Activated CD4-positive, alpha-beta T cell treated with anti-CD3 and anti-CD28 coated beads, Interleukin-2, amount 10 ng/mL, durations not matched to agents 24 days and 14 days (primary cell): ENCODE measurements at places on chromosomes 3 and 15. TPM values are rescaled to one million over a fixed set of nuclear protein-coding genes. Genes with fewer than 3 reads are reported as not detected.
A peak's percentile ranks its signal among the peaks of the same experiment; 100 is the strongest.

The GOLGA8S gene
- total RNA-seq: 0.07 TPM in 2 replicates

The ATP13A5 gene
- total RNA-seq: not detected in 2 replicates

The ERC2 gene
- total RNA-seq: 0.19 TPM in 1 of 2 replicates, not detected in the other

The IQSEC1 gene
- total RNA-seq: 22.5 TPM in 2 replicates

The ULK4 gene
- 6.3 and 10.2 TPM in 2 replicates for total RNA-seq

The SLC22A13 gene
- 0.47 and 0.54 TPM in 2 replicates for total RNA-seq

The GUCA1C gene
- total RNA-seq: not detected in 2 replicates

The MUC4 gene
- total RNA-seq: 0.68 and 0.90 TPM in 2 replicates

The GP5 gene
- total RNA-seq: 0.12 and 0.26 TPM in 2 replicates

The TMEM40 gene
- total RNA-seq: not detected in 2 replicates

DNA sequence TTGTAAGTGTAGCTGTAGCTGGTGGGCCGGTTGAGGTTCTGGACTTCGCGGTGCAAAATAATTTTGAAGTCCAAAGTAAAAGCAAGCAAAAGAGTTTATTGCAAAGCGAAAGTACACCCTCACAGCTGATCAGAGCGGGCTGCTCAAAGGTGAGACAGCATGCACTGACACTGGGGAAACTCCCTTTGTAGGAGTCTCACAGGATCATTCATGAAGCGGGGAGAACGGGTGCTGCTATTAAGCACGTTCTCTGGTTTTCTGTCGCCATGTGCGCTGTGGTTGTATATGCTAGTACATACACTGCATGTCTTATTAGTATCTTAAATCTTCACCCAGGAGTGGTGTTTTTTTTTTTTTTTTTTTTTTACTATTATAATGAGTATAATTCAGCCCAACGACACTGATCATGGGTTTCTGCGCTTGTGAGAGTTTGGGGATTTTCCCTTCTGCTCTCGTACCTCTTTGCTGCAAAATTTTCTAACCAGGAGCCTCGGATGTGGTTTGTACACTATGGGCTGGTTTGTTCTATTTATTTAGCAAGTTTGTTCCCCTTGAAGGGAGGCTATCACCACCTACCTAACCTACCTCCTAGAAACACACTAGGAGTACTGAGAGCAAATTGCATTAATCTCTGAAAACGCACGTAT, 1.4 kb upstream of the AP4E1 start:
- peak; percentile 93 for DNase-seq
- H3K27me3 ChIP-seq: no peaks in the 10 kb centered on the region
- H3K36me3 ChIP-seq: peaks cover 12% of the 10 kb centered on the region
- H3K4me3 ChIP-seq: peak overlapping the region; percentile 87
- H3K27ac ChIP-seq: peak overlapping the region; percentile 97
- H3K4me1 ChIP-seq: peaks cover 19% of the 10 kb centered on the region

DNA sequence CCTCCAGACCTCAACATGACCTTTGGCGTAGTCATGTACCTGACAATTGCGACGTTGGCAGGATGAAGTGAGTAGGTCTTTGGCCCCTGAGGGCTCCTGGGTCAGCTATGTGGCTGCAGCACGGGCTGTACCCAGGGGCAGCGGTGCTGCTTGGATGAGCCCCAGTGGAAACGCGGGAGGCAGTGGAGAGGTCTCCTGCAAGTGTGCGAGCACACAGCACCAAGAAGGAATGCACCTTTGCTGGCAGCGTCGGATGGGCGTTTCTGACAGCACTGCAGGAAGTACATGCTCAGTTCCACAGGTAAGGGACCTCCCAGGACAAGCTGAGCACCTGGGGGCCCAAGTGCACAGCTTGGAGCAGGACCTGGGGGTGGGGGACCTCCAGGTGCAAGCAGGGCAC, 67.4 kb upstream of the UNC13C start:
- no peak overlapping the region for H3K27ac ChIP-seq
- no peak overlapping the region for H3K4me3 ChIP-seq
- no peak for DNase-seq
- H3K4me1 ChIP-seq: no peaks in the 10 kb centered on the region

DNA sequence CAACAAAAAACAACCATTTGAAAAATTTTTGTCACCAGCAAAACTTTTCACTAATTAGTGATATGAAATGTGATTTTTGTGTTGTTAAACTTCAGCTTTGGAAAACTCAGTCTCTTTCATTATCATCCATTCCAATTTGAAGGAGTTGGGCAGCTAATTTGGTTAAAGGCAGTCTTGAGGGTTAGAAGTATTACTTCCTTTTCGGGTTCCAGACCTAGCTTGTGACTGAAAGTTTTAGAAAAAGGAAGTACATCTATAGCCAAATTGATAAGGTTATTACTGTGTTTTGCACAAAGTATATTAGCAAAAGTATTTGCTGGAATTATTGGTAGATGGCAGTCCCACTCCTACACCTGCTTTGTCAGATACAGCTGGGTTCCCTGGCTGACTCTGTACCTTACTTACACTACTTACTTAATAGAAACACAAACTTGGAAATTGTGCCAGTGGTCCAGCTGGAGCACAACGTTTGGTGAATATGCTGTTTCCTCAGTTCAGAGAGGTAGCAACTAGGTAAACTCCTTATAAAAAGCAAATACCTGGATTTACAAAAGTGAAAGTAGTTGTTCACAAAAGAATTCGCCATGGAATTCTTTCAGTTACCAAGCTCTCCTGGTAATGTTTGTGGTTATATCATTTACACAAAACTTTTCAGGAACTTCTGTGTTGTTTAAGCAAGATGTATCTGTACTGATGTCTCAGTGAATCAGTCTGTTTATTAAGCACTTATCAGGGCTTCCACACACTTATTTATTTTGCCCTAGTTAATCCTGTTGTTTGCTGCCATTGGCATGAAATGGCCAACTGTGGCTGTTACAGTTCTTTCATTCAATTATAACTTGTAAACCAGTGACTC, 31.6 kb downstream of the TIPARP start:
- peaks cover 38% of the 10 kb centered on the region for H3K4me1 ChIP-seq
- no peaks in the 10 kb centered on the region for H3K27me3 ChIP-seq
- H3K4me3 ChIP-seq: no peak overlapping the region
- no peak overlapping the region for H3K27ac ChIP-seq
- H3K36me3 ChIP-seq: peaks cover 68% of the 10 kb centered on the region

- H3K36me3 ChIP-seq: peaks cover 2% of the 10 kb centered on the region
- no peak overlapping the region for H3K4me3 ChIP-seq
- peaks cover 24% of the 10 kb centered on the region for H3K4me1 ChIP-seq
- peak overlapping the region; percentile 23 for H3K27ac ChIP-seq
These were observed 314.1 kb upstream of the TGFBR2 start for GRCh38 chr3:30292192-30292893.

DNA sequence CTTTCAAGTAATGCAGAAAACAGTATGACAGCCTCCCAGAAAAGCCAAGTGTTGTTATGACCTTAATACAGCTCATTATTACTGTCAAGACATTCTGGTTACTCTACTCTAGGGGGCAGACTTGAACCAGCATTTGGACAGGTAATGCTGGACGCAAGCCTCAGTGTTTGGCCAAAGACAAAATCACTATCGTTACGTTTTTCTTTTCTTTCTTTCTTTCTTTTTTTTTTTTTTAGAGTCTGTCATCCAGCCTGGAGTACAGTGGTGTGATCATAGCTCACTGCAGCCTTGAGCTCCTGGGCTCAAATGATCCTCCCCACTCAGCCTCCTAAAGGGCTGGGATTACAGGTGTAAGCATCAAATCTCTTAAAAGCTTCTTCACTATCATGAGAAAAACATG, 29.4 kb upstream of the TMEM45A start:
- H3K4me1 ChIP-seq: peaks cover 5% of the 10 kb centered on the region
- no peaks in the 10 kb centered on the region for H3K36me3 ChIP-seq
- H3K27ac ChIP-seq: no peak overlapping the region
- peak; percentile 70 for DNase-seq

DNA sequence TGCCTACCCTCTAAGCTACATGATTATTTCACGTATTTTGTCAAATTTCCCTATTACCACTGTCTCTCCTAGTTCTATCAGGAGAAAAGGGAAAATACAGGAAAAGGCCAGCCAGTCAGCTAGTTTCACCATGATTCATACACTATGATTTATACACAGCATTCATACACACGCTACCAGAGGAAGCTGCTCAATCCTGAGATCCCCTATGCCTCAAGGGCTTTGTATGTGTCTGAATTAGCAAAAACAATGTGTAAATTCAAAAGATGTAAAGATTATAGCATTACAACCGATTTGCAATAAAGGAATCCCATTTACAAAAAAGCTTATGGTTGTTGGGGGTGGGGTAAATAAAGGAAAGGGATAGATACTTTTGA, 3.1 kb upstream of the ACKR4 start:
- no peaks in the 10 kb centered on the region for H3K27me3 ChIP-seq
- no peak for DNase-seq
- peaks cover 8% of the 10 kb centered on the region for H3K4me1 ChIP-seq
- no peak overlapping the region for H3K27ac ChIP-seq
- H3K36me3 ChIP-seq: peaks cover 31% of the 10 kb centered on the region
- no peak overlapping the region for H3K4me3 ChIP-seq

GRCh38 chr3:6551165-6551564, 309.8 kb upstream of the GRM7 start:
- H3K27me3 ChIP-seq: no peaks in the 10 kb centered on the region
- H3K4me1 ChIP-seq: no peaks in the 10 kb centered on the region
- no peak for DNase-seq
- H3K4me3 ChIP-seq: no peak overlapping the region
- no peak overlapping the region for H3K27ac ChIP-seq

GRCh38 chr15:33742800-33743199, 225.5 kb upstream of the CHRM5 start:
- H3K27ac ChIP-seq: no peak overlapping the region
- no peaks in the 10 kb centered on the region for H3K4me1 ChIP-seq
- H3K36me3 ChIP-seq: no peaks in the 10 kb centered on the region
- no peak for DNase-seq
- H3K27me3 ChIP-seq: no peaks in the 10 kb centered on the region

GRCh38 chr3:136893848-136894443, 31.9 kb downstream of the NCK1 start:
- peaks cover 45% of the 10 kb centered on the region for H3K36me3 ChIP-seq
- H3K27ac ChIP-seq: no peak overlapping the region
- H3K4me1 ChIP-seq: peaks cover 26% of the 10 kb centered on the region
- no peak overlapping the region for H3K4me3 ChIP-seq
- no peaks in the 10 kb centered on the region for H3K27me3 ChIP-seq
- DNase-seq: peak; percentile 45

- no peak for DNase-seq
- H3K4me1 ChIP-seq: no peaks in the 10 kb centered on the region
These were observed 930 bp downstream of the FBXW12 start for GRCh38 chr3:48372862-48373435.

DNA sequence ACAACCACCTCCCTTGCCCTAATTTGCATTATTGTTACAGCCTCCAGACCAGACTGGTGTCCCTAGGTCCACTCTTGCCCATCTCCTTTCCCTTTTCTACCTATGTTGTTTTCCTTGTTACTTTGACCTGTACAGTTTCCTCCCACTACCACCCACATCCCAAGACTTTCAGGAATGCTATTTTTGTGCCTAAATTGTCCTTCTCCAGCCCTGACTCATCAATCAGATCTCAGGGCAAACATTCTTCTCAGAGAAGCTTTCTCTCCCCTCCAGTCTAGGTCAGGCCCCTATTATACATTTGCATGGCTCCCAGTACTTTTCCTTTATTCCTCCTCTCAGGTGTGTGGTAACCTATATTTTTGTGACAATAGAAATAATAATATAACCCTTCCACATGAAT, 241.5 kb downstream of the IGSF11 start:
- H3K36me3 ChIP-seq: no peaks in the 10 kb centered on the region
- H3K27me3 ChIP-seq: peaks cover 2% of the 10 kb centered on the region
- no peak overlapping the region for H3K4me3 ChIP-seq
- no peak for DNase-seq

GRCh38 chr15:101615986-101616848, 36.0 kb downstream of the TM2D3 start:
- H3K27me3 ChIP-seq: no peaks in the 10 kb centered on the region
- H3K4me3 ChIP-seq: no peak overlapping the region
- no peaks in the 10 kb centered on the region for H3K36me3 ChIP-seq
- no peak overlapping the region for H3K27ac ChIP-seq
- DNase-seq: peak; percentile 54

DNA sequence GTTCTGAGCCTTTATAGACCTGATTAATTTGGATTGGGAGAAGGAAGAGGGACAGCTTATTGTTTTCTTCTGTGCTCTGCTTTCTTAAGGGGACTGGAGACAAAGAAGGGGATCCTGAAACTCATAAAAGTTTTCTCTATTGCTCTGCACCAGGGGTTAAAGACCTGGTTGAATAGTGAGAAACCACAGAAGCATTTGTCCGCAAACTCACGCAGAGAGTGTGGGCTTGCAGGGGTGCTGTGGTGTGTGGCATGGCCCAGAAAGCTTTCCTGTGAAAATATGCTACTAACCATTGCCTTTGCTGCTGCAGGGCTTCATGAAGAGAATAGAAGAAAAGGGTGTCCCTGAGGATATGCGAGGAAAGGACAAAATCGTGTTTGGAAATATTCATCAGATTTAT, 73.1 kb upstream of the UMPS start:
- peaks cover 5% of the 10 kb centered on the region for H3K4me1 ChIP-seq
- no peak for DNase-seq
- no peak overlapping the region for H3K27ac ChIP-seq

DNA sequence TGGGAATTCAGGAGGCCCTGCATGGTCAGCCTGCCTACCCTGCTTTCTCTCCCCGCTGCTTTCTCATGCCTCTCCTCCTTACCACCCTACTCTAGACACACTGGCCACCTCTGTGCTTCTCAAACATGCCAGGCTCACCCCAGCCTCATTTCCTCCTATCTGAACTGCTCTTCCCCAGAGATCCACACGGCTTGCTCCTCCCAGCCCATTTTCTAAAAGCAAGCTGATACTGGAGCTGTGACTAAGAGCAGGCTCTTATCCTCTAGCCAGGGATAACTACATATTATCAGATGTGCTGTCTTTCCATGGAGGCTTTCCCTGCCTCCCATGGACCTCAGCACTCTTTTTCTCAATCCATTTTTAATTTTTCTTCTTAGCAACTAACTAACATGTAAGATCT, 85.9 kb downstream of the BOC start:
- no peaks in the 10 kb centered on the region for H3K4me1 ChIP-seq
- H3K27ac ChIP-seq: no peak overlapping the region
- DNase-seq: no peak
- no peaks in the 10 kb centered on the region for H3K36me3 ChIP-seq

DNA sequence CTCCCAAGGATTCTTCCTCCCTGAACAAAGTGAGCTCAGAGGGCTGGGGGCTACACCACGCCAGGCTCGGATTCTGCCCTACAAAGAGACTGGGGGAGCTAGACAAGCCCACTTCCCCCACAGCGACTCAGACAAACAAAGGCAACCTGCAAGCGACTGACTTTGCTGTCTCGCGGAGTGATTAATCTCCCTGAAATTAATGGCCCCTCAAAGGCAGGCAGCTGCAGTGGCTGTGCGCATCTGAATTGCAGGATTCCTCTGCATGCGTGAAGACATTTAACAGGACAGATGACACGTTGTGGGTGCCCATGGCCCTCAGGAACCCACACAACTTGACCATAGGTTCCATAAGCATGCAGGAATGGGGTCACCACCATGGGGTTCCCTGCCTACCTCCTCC, 18.4 kb downstream of the CTXND1 start:
- H3K4me1 ChIP-seq: no peaks in the 10 kb centered on the region
- DNase-seq: no peak
- no peak overlapping the region for H3K27ac ChIP-seq
- no peak overlapping the region for H3K4me3 ChIP-seq
- H3K27me3 ChIP-seq: peaks cover 19% of the 10 kb centered on the region

- H3K36me3 ChIP-seq: peaks cover 31% of the 10 kb centered on the region
- no peak overlapping the region for H3K27ac ChIP-seq
- H3K27me3 ChIP-seq: no peaks in the 10 kb centered on the region
- no peak for DNase-seq
- no peak overlapping the region for H3K4me3 ChIP-seq
- H3K4me1 ChIP-seq: peaks cover 60% of the 10 kb centered on the region
These were observed 156.5 kb upstream of the SLC2A2 start for GRCh38 chr3:171183042-171183441.

- H3K27ac ChIP-seq: no peak overlapping the region
- H3K4me3 ChIP-seq: no peak overlapping the region
- no peaks in the 10 kb centered on the region for H3K27me3 ChIP-seq
- H3K36me3 ChIP-seq: no peaks in the 10 kb centered on the region
- H3K4me1 ChIP-seq: no peaks in the 10 kb centered on the region
These were observed 101.1 kb upstream of the THRB start for GRCh38 chr3:24595796-24596195.
